ENCODE measurements at places on chromosomes 3 and 15.

GRCh38 chr3:123880998-123881561, 3.1 kb downstream of the MYLK start:
- DNase-seq: no peak

- no peak for DNase-seq
Measured at GRCh38 chr15:75095594-75095993, 72.2 kb downstream of the PPCDC start.

- DNase-seq: no peak
Measured at GRCh38 chr15:48602358-48603122, 43.0 kb downstream of the FBN1 start.

- DNase-seq: no peak
Measured at GRCh38 chr3:112247900-112248299, 46.1 kb downstream of the SLC9C1 start.

GRCh38 chr3:55570271-55570711, 83.2 kb upstream of the WNT5A start:
- DNase-seq: no peak

DNA sequence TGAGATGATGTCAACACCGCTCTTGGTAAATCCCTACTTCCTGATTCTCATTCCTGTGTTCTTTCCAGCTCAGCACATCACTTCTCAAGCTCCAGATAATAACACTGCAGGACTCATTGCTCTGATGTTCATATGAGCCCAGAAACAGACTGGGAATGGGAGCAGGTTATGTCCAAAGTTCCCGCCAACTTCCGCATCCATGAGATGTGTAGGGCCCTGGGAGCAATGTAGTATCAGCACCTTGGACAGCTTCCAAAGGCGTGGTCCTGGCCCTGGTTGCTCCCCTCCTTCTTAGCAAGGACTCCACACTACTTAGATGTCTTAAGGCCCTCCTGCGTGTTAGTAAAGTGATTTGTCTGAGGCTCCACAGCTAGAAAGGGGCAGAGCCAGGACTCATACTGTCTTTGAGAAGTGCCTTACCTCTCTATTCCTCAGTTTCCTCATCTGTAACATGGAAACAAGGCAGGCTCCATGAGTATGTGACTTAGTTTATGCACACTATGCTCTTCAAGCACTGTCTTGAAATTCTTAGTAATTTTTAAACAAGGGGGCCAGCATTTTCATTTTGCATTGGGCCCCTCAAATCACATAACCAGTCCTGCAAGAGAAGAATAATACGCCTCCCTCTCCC, 27.9 kb upstream of the SLC6A1 start:
- DNase-seq: no peak

GRCh38 chr3:54550221-54550977, 377.5 kb downstream of the LRTM1 start:
- no peak for DNase-seq

Data from stimulated activated CD8-positive, alpha-beta memory T cell treated with anti-CD3 and anti-CD28 coated beads, Interleukin-4, amount 100 ng/mL, for 48 hours (primary cell).